ENCODE measurements at places on chromosomes 5 and 9.

DNA sequence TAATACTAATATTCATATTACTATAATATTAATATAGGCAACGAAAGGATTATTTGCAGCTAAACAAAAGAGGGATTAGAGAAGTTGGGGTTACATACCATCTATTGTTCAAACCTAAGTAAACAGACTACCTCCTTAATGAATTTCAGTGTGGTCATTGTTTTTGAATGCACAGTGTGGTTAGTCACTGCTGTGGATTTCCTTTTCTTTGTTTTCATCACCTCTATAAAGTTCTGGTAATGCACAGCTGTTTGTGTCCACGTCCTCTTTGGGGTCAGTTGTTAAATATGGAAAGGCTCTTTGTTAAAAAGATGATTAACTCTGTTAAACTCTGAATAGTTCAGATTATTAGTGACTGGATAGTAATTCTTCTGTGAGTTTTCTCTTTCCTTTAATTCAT lies 233.6 kb downstream of the MAST4 start:
- no peak for DNase-seq

DNA sequence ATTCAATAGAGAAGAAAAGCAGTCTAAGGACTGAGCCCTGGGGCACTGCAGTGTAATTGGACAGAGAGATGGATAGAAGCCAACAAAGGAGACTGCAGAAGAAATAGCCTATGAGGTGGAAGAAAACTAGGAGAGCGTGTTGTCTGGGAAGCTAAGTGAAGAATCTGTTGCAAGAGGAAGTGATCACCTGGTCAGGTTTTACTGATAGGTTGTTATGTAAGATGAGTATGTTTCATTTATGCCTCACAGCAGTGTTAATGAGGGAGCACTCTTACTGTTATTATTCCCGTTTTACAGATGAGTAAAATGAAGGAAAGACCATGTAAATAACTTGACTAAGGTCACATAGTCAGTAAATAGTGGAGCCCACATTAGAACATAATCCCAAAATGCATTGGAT lies 80.0 kb upstream of the GRHPR start:
- no peak for DNase-seq

- DNase-seq, result no peak
Observed at GRCh38 chr5:138661991-138662434, 86.8 kb upstream of the HSPA9 start.

GRCh38 chr9:37902796-37903646 lies 906 bp downstream of the SLC25A51 start:
- no peak for DNase-seq

DNA sequence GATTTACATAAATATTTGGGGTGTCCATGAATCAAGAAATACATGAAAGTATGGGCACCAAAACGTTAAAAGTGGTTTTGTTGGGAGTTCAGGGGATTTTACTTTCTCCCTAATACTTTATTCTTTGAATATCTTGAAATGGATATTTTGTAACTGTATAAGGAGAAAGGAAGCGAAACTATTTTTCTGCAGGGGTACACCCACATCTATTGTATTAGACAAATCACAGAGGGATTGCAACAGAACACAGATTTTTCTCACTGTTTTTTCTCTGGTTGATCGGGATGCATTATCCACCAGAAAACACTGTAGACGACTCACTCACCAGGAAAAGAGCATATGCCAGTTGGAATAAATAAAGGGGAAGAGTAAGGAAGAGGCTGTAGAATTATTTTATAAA lies 1.2 kb upstream of the RABGAP1 start:
- no peak for DNase-seq

DNA sequence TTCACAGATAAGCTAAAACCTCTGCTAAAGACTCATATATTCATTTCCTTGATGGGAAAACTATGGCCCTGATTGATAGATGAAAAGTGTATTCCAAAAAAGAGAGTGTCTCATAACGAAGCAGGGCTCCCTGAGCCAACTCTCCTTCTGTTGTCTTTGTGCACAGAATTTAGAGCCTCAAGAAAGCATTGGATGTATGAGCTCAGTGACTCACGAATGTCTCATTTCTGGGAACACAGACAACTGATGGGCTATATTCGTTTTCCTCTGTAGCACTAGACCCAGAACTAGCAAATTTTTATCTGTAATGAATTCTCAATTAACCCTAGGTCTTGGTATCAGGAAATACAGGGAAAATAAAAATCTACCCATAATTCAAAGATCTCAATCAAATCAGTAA lies 88.4 kb downstream of the LMNB1 start:
- no peak for DNase-seq
